ENCODE measurements at places on chromosomes 4 and X.

GRCh38 chr4:16150716-16151115, 66.9 kb upstream of the PROM1 start:
- no peak for DNase-seq

DNA sequence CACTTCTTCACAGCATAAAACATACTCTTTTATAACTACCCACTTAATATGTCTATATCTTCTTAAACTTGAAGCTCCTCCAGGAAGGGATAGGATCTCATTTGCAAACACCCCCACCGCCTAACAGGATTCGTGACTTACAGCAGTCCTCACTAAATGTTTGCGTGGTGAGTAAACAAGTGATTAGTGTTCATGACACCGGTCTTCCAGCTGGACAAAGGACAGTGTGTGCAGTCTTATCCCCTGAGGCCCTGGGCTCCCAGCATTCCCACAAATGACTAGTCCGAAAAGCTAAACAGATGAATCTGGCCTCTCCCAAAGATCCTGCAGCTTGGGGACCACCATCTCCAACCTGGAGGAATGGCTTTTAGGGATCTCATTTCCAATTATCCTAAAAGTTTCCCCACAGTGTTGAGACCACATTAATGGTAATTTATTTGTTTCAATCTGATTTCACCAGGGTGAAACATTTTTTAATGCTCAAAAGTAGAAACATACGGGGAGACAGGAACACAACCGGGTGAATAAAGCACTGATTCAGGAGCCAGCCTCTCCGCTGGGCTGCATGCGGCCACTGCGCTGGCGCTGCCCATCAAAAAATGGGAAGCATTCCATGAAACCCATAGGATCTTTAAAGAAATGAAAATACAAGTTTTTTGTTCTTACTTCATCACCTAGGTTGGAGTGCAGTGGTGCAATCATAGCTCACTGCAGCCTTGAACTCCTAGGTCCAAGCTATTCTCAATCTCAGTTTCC, 69.2 kb downstream of the HADH start:
- DNase-seq: no peak

GRCh38 chr4:67087897-67088296, 457.4 kb downstream of the CENPC start:
- DNase-seq: no peak

- DNase-seq: no peak
Observed at GRCh38 chr4:42570221-42570620, 86.7 kb downstream of the ATP8A1 start.

DNA sequence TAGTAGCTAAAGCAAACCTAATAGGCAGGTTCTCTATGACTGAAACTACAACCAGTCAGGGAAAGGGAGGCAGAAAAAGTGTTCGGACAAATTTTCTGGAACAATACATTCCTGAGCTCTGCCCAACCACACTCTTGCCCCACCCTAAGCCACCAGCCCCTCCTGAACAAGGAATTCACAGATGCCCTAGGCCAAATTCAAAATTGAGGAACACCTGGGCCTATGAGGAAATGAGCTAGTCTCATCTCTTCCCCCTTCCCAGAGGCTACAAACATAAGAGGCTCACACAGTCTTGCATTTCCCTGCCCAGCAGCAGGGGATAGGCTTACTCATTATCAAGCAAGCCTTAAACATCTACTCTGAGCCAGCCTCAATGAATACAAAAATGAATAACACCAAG, 284.7 kb downstream of the ZNF674 start:
- no peak for DNase-seq

DNA sequence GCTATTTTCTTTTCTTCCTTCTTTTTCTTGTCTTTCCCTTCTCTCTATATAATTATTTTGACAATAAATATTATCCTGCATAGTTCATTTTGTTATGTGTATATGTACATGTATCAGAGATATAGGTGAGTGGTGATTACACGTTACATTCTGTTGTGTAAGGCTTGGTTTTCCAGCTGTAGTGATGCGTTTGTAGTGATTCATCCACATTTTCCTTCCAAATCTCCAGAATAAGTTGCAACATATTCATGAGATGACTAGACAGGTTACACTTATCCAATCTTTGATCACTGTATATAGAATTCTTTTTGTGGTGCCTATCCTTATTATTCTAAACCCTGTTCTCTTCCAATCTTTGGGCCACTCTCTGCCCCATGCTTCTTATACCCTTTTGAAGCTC, 540.2 kb downstream of the GBA3 start:
- DNase-seq: no peak

DNA sequence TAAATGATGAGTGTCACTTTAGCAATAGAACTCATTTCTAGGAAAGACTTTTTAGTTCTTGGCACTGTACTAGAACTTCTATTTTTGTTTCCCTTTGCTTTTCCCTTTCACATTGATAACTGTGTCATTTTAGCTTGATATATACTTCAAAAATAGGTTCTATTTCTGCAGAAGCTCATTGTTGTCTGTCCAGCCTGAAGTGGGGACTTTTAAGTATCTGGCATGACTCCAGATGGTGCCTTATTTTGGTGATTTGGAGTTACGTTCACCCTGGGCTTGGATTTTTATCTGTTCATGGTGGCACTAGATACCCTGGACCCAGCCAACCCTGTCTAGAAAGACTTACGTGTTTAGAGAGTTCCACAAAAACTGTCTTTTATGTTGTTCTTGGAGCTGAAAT, 3.4 kb downstream of the ABHD18 start:
- no peak for DNase-seq

DNA sequence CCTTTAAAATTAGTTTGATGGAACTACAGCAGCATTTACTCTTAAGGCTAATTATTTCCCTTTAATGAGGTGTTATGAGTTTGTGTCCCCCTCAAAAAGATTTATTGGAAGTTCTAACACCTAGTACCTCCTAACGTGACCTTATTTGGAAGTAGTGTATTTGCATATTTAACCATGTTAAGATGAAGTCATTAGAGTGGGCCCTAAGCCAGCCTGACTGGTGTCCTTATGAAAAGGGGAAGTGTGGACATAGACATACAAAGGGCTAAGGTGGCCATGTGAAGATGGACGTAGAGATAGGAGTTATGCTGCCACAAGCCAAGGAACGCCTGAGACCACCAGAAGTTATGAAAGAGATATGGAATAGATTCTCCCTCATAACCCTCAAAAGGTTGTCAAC, 985.4 kb upstream of the INTU start:
- no peak for DNase-seq

DNA sequence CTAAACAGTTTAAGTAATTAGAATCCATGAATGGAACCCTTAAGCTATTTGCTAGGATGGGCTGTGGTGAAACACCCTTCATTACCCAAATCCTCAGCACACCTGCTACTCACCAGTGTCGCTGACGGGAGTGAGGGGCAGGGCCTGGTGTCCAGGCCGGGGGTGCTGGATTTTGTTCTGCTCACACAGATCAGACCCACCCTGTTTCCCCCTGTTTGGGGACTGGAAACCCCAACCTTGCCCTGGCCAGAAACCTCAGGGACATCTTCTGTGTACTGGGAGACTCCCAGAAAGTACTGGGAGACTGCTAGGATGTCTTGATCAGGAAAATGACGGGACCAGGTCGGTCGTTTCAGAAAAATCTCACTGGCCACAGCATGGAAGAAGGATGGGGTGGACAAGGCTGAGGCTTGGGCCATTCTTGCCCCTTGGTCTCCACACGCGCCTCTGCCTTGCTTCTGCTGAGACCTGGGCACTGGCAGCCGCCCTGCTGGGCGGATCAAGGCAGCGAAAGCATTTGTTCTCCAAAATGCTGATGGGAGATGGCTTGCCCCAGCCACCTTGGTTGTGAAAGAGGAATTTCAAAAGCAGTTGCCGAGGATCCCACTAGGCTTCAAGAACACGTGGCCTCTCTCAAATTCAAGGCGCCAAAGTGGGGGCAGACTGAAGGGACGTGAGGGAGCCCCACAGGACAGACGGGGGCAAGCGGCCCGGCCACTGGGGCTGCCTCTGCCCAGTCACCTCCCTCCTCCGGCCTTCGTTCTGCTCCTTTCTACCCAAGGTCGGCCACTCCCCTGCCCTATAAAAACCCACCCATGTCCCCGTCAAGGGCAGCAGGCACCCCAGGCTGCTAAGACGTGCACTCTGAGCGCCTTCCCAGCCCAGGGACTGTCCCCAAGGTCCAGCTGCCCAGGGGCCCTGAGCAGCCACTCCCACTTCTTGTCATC, 23.5 kb upstream of the PDE6B start:
- no peak for DNase-seq

GRCh38 chrX:20237864-20238263, 28.8 kb downstream of the RPS6KA3 start:
- DNase-seq: no peak

DNA sequence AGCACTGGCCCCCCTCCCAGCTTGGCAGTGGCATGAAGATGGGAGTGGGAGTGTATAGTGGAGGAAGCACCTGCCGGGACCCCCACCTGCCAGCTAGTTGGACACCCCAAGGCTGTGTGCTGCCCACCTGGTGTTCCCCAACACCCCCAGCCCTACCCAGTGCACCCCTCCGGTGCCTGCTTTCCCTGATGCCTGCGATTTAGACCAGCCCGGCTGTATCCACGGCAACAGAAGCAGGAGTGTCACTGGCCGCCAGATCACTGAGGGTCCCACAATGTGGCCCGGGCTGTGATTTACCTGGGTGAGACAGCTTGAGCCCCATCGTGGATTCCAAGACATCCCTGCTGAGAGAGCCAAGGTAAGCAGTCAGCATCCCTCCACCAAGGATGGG, 533 bp downstream of the GPR173 start:
- DNase-seq: no peak

DNA sequence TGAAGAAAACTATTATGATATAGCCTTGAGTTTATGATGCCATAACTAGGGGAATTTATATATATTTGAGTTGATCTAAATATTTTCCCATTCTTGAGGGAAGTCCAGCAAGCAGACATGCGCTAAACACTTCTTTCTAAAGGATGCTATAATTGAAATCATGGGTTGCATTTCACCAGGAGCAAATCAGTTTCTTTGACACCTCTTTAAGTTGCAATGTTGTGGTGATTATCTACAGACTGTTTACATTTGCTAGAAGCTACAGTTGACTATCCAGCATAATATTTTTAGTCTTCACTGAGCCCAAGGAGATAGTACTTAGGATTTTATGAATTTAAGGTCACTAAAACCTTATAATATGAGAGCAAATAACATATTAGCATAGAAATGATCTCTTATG, 43.9 kb downstream of the ANAPC4 start:
- no peak for DNase-seq

- no peak for DNase-seq
Observed at GRCh38 chr4:76017056-76017686, 6.1 kb downstream of the CXCL10 start.

GRCh38 chrX:115948018-115948923, 222.3 kb upstream of the AGTR2 start:
- DNase-seq: no peak

DNA sequence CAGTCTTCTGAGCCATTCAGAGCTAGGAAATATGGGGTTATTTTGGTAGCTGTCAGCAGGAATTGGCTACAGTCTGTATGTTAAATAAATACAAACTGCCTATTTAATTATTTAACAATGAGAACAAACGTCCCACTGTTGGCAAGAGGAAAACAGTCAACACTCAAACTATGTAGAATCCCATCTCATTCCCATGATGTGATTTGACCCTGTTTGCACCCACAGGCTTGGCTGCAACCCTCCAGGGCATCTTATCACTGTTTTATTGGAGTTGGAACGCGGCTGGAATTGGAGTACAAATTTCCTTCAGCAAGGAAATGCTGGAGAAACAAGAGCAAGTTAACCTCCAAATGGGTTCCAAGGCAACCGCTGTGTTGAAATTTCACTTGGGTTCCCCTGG, 124.0 kb downstream of the KIT start:
- no peak for DNase-seq

DNA sequence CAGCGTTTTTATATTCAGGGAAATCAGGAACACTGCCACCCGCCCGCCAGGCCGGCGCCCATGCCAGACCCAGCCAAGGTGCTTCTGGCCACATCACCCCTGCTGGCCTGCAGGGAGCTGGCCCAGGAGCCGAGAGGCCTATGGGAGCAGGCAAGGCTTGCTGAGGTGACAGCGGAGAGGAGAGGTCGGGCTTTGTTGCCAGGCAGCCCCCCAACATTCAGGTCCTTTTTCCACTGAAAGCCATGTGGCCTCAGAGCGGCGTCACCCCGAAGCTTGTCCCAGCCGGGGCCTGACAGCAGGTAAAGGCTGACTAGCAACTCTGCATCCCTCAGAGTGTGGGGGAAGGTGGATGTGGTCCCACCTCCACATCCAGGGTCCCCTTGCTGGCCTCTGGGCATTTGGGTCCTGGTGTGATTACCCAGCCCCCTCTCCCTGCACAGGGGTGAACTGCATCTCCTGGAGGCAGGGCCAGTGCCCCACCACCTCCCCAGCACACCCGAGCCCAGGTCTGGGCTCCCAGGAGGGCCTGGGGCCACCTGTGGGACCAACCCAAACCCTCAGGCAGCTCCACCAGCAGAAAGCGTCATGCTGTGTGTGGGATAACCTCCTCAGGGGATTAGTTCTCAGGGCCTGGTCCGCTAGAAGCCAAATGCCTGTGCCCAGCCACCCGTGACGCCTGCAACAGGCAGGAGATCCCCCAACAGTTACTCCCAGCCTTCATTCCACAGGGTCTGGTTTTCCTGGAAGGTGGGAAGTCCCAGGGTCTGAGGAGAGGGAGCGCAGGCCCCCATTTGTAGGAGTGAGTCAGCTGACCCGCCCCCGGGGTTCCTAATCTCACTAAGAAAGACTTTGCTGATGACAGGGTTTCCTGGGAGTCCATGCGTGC, at the start of gene PDE6B:
Gene PDE6B, plus strand, starts transcription at position 869 of the 886 bp plus-strand sequence. CDS start 54 bp downstream, outside the sequence.
- DNase-seq: no peak

DNA sequence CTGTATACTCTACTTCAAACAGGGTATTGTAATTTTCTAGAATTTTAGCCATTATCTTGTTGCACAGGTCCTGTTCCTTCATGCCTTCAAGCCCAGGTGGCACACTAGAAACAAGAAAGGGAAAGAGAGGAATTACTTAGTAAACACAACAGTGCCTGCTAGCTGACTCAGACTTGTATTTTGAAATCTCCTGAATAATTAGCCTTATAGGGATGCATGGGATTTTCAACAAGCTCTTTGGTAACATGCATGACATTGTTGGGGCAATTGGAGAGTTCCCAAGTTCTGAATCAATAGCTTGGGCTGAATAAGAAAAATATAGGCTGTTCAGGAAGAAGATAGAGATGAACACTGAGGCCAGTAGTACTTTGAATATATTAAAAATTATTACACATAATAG, 118.8 kb downstream of the FAM13A start:
- DNase-seq: no peak

DNA sequence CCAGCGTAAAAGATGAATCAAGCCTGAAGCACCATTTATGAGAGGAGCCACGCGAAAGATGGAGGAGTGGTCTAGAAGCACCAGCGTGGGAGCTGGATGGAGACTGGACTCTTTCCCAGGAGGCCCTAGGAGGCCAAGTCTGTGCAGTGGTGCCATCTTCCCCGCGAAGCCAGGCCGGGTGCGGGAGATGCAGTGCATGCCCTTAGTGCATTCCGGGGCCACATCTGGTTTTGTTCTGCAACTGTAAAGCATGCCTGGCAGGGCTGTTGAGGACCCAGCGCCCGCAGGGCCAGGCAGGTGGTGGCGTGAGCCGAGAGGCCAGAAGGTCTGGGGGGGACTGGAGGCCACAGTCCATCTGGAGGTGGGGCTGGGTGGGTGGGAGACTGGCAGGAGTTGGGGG, 78.6 kb upstream of the ADRA2C start:
- DNase-seq: no peak

- no peak for DNase-seq
Observed at GRCh38 chrX:3576886-3577501, 136.5 kb downstream of the PRKX start.

GRCh38 chr4:830601-831482, 4.9 kb upstream of the CPLX1 start:
- DNase-seq: no peak

GRCh38 chrX:10174810-10175209, 18.0 kb downstream of the CLCN4 start:
- no peak for DNase-seq

GRCh38 chr4:108690738-108691137, 40.3 kb downstream of the OSTC start:
- no peak for DNase-seq

Measured in NCI-H510A (cell line).